NCI-H2081 treated with DMSO at 0.1 percent for 48 hours (cell line): ENCODE measurements at places on chromosomes 7 and 10.

DNA sequence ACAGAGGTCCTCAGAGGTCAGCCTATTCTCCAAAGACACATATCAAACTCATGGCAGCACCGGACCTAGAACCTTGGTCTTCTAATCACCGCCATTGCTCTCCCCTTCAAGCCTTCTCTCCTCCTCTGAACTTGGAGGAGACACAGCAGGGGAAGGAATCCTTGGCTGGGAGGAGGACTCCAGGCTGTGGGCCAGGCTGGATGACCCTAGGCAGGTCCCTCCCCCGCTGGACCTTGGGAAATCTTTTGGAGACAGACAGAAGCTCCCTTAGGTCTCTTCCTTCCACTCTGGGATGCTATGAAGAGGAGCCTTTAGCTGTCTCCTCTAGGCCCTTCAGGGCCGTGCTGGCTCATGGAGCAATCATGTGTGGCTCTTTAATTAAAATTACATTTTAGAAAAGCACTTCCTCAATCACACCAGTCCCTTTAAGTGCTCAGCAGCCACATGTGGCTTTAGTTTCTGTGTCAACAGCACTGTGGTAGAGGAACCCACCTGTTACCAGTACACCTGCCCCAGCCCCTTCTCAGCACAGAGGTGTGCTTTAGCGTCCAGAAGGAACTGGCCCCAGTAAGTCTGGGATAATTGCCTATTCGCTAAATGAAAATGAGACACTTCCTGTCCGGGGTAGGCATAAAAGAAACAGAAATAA, 238.2 kb downstream of the CELF2 start:
- peak; percentile 34 for DNase-seq

GRCh38 chr7:147492606-147493005, 1098.0 kb upstream of the C7orf33 start:
- no peak for DNase-seq

DNA sequence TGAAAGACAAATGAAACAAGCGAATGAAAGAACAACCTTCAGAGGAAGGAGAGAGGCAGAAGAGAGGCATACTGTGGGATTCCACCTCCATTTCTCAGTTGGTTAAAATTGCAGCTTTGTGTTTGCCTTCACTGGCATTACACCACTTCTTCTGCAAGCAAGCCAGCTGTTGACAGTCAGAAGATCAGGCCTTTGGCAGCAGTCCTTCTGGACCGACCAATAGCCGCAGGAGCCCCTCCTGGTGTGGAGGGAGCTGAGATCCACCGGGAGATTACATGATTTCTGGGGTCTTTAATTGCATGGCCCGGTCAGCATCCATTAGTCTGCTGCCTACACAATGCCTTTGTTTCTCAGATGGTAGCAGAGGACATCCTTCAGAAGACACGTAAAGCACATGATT, 206.7 kb downstream of the ADAM12 start:
- no peak for DNase-seq

DNA sequence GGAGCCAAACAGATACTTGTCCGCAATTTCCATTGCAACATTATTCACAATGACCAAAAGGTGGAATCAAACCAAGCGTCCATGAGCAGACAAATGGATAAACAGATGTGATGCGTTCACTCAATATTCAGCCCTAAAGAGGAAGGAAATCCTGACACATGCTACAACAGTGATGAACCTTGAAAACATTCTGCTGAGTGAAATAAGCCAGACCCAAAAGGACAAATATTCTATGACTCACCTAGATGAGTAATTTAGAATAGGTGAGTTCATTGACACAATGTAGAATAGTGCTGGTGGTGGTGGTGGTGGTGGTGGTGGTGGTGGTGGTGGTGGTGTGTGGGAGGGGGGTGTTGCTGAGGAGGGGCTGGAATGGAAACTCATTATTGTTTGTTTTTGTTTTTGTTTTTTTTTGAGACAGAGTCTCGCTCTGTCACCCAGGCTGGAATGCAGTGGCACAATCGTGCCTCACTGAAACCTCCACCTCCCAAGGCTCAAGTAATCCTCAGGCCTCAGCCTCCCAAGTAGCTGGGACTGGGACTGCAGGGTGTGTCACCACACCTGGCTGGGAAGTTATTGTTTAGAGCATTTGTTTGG, 28.6 kb downstream of the SMKR1 start:
- no peak for DNase-seq

- DNase-seq, result no peak
These were observed 202.1 kb downstream of the TNS3 start for GRCh38 chr7:47379629-47380324.

DNA sequence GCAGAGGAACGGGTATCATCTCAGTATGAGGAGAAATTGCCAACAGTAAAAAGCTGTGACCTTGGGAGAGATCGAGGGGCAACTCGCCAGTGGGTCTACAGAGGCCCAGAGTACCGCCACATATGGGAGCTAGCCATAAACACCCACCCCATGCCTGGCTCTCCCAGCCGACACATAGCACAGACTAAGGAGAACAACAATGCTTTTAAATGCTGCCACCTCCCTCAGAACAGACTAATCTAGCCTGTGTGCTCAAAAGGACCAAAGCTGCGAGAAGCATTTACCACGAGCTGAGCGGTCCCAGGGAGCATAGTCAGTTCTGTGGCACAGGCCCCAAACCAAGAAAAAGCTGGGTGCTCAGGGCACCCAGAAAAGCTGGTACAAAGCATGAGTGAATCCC, 73.3 kb downstream of the LSM5 start:
- DNase-seq, result no peak

DNA sequence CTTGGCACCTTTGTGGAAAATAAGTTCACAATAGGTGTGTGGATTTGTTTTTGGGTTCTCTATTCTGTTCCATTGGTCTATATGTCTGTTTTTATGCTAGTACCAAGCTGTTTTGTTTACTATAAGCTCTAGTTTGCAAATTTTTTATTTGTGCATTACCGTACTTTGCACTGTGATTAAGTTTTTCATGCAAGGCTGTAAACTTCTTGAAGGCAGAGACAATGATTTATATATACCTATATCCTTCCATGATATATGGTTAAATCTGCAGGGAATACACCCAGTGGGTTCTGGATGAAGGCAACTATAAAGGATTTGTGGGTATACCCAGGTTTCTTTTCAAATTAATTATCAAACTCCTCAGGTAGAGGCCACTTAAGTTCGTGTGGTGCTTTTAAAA, 91.8 kb upstream of the PDLIM1 start:
- DNase-seq, result no peak

DNA sequence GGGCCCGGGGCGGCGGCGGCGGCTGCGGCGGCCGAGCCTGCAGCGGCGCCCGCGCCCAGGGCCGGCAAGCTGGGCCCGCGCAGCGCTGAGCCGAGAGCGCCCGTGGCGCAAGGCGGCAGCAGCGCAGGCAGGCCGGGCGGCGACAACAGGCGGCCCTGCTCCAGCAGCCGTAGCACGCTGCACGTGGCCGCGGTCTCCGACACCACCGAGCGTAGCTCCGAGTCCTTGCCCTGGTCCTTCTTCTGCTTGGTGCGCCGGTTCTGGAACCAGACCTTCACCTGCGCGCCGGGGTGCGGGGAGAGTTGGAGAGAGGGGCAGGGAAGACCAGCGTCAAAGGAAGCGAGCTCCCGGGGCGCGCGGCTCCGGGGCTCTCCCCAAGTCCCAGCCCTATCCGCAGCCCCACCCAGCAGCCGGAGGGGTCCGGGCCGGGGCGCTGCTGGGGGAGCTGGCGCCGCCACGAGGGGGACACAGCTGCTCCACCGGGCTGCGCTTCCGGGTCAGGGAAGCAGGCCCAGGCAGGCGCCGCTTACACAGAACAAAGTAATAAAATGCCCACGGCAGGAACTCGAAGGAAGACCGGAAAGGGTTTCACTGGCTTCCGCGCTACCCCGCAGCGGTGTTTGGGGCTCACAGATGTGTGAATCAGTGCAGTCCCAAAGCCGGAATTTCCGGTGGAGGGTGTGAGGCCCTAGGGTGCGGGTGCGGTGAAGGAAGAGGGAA, 3.6 kb downstream of the VAX1 start:
- no peak for DNase-seq

DNA sequence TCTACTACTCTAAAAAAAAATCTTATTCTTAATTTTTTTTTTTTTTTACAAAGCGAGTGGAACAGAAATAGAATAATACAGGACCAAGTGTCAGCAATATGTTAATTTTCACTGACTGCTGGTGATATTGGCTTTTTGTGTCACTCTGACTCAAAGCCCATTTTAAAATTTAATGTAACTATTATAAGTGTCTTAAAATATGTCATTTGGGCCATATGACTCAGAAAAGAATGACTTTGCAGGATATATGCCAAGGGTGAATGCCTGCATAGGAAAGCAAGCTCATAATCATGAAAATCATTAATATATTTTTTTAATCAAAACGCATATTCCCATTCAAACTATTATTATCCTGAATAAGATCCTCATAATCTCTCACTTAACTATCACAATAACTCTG, 149.2 kb downstream of the GNAT3 start:
- DNase-seq, result no peak

- no peak for DNase-seq
These were observed 1.4 kb upstream of the GIMAP5 start for GRCh38 chr7:150735596-150736358.

DNA sequence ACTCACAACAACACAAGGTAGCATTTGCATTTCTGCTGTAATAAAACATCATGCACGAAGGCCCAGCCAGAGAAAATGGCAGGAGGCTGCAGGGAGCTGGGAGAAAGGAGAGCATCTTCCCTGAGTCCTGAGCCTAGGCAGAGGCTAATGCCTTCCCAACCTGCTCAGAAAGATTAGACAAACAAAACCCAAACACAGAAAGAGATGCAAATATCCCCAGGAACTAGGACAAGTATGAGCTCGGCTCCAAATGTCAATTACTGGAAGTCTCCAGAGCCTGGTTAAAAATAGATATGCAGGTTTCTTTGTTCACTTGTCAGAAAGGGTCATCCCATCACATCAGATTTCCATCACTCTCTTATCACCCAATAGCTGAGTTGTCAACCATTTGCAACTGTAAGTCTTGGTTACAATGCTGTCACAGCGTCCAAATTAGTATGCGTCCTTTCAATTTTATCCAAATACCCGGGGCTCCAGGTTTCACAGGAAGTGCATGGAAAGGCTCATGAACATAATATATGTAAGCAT, 316.5 kb upstream of the CELF2 start:
- no peak for DNase-seq

DNA sequence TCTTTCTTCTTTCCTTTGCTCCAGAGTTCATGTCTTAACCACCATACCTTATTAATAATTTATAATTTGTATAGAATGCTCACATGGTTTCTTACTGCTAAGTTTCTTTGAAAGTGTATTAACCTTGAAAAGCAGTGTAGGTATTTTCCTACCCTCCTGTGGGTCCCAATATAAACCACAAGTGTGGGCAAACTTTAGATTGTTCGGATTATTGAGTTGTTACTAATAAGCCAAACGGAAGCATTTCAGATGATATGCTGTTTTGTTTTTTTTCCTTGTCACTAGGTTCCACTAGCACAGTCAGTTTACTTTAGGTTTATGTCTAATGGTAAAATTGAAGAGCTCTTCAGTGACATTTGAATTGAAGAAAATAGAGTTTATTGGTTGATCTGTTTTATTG, 10.2 kb downstream of the SSBP1 start:
- no peak for DNase-seq

DNA sequence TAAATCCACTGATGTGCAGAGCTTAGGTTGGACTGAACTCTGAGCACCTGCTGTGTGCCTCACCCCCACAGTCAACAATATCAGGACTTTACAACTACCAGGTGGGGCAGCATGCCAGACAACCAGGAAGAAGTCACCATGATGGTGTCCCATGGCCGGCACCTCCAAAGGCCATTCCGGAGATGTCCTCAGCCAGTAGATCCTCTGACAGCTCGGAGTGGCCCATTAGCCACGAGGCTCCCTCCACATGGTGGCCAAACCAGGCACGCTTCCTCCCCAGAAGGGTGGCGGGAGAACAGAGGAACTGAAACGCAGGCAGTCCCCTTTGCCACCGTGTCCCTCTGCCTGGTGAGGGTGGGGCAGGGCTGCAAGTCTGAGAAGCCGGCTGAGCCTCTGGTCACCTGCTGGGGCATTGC, 390.0 kb downstream of the TNS3 start:
- DNase-seq, result no peak

- DNase-seq, result no peak
These were observed 38.9 kb upstream of the PLCE1 start for GRCh38 chr10:93954726-93955363.

DNA sequence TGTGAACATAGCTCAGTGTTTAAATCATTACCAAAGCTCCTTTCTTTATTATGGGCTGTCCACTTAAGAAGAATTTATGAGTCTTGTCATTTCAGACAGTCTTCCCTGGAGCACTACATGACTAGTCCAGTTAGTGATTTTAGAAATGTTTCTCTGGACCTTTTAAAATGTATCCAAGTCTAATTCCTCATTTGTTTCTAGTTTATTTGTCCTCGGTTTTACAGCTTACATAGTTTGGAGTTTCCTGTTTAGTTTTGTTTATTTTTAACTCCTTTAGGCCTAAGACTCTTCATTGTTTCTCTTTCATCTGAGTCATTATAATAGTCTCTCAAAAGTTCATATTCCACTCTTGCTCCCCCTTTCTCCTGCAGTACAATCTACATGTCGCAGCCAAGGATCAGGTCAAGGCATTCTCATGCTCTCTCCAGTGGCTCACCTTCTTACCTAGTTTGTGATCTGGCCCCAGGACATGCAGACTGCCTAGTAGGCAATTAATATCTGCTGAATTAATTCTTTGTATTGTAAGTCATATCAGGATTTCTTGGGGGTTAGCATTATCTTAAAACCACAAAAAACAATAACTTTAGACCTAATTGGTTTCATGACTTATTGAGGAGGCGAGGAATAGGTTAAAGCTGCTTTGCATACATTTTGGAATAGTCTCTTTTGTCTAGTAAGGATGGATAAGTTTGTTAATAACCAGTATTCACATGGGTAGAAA, 93.8 kb downstream of the MAPK8 start:
- DNase-seq, result no peak

DNA sequence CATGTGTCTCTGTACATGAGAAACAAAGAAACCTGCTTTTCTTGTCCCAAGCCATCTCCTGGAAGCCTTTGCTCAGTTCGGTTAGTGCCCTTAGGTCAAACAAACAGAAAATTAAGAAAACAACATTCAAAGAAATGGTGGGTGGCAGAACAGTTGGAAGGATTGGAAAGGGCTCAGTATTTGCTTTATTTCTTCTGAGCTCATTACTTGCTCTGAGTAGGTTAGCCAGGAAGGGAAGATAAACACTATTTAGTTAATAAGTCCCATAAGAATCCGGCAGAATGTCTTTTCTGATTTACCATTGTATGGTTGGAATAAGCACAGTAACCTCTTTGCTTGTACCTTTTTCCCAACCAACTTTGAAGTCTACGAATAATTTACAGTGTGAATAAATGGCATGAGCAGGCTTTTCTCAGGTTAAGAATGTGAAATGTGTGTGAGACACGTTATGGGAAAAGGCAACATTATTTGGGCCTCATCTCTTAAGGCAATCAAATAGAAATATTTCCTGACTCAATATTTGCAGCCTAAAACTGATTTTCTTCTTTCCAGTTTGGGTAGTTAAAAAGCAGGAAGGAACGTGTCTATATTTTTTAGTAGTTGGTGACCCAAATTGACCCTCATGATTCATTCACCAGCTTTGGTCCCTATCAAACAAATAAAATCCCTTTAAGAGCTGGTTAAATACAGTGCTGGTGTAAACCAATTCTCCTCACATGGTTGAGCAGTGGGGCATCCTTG, 158.5 kb downstream of the DKK1 start:
- DNase-seq, result no peak
